ENCODE measurements at places on chromosomes 6 and 20.

DNA sequence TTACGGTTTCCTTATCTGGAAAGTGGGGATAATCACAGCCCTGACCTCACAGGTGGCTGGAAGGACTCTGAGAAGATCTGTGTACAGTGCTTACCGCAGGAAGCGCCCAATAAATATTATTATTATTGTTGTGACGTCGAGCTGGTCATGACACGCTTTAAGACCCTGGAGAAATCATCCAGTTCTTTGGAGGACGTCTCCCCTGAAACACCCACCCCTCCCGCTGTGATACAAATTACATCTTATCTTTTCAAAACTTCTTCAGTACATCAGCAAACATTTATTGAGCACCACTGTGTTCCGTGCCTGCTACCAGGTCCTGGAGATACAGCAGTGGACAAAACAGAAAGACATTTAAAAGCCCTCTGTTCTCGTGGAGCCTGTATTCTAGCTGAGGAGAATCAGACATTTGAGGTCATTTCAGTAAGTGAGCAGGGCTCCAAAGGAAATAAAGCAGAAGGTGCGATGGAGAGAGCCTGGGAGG is 118.7 kb downstream of the CEBPB start:
- no peak for DNase-seq

DNA sequence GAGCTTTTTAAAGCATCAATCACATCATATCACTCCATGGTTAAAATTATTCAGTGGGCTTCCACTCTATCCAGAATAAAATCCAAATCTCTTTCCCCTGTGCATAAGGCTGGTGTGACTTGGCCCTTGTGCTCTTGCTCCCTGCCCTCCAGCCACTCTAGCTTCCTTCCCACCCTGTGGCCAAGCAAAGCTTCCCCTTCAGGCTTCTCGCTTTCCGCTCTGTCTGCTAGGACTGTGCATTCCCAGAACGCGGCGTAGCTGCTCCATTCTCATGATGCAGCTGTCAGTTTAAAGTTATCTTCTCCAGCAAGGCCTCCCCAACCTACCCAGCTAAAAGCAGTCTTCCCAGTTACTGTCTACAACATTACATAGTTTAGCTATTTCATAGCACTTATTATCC is 19.4 kb upstream of the KCNK16 start:
- DNase-seq, result no peak

GRCh38 chr6:760982-761955 is 68.3 kb upstream of the EXOC2 start:
- no peak for DNase-seq

DNA sequence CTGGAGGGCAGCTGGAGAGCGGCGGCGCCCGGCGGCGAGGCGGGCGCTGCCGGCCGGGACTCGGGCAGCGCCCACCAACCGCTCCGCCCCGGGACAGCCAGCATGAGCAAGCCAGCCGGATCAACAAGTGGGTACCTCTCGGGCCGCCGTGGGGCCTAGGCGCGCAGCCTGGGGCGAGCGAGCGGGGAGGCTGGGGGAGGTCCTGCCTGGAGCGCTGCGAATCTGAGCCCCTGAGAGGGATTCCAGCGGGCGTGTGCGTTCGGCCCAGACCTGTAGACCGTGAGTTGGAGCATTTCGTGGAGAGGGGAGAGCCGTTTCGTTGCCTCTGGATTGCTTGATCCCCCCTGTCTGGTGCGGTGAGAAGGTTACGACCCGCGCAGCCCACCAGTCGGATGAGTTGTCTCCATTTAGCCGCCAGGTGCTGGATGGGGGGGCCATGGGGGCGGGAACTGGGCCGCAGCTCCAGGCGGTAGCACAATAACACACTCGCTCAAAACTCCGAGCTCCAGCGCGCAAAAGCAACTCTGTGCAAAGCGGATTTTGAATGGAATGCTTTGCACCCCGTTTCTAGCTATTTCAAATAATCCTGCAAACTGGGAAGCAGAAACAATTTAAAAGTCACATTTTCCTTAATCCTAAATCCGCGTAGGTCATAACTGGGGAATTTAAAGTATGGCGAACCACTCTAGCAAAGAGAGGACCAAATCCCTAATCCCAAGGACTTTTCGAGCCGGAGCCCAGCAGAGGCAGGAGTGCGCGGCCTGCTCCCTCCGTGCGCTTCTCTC is 1.0 kb downstream of the NR2E1 start:
- no peak for DNase-seq

DNA sequence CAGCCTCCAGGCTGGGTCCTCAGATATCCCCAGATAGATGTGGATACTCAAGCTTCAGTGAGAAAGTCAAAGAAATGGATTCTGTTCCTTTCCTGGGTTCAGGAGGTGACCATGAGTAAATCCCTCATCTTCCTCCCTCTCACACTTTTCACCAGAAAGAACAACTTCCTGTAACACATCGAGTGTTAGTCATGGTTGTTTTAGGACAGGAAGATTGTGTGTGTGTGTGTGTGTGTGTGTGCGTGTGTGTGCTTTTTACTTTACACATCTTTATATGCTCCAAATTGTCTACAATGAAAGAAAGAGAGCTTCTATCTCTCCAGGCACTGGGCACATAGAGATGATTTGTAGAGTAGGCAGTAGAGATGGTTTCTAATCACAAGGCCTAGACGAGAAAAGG is 139.9 kb downstream of the TBXT start:
- no peak for DNase-seq

- DNase-seq, result no peak
Observed at GRCh38 chr6:16058929-16059345, 69.9 kb upstream of the MYLIP start.

DNA sequence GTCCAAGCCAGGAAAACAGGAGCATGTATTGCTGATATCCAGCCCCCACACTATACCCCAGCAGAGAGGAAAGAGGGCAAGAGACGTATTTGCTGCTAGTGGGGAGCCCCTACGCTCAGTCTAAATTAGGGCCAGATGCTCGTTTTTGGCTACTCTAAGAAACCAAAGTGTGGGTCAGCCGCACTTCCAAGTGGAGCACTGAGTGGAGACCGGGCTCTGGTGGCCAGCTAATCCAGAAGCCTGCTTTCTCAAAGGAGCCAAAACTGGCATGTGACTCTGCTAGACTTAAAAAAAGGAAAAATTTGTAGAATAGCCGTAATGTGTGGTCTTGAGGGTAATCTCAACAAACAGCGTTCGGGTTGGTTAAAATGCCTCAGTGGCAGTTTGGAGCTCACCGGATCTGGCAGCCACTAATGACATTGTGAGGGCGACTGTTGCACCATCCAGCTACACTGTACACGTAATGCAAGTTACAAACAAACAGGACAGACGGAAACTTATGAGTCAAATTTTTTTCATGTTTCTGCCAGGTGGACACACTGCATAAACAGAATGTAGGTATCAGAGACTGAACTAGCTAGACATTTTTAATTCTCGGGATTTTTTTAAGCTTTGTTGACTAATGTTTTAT is 230.9 kb downstream of the FOXC1 start:
- no peak for DNase-seq

- DNase-seq, result no peak
Observed at GRCh38 chr20:61806995-61807394, 258.7 kb downstream of the TAF4 start.
